Stimulated activated CD8-positive, alpha-beta memory T cell treated with anti-CD3 and anti-CD28 coated beads, Interleukin-15, amount 100 ng/mL, for 24 hours (primary cell): ENCODE measurements at places on chromosomes 4 and X.

- DNase-seq, result no peak
Measured at GRCh38 chrX:400258-400657, 13.6 kb upstream of the PPP2R3B start.

DNA sequence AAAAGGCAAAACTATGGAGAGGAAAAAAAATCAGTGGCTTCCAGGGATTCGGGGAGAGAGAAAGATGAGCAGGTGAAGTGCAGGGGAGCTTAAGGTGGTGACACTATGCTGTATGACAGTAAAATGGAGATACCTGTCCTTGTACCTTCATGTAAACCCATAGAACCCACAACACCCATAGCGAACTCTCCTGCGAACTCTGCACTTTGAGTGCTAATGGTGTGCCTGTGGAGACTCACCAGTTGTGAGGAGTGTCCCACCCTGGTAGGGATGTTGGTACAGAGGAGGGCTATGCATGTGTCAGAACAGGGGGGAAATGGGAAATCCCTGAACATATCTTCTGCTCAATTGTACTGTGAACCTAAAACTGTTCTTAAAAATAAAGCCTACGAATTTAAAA, 42.8 kb downstream of the HMX1 start:
- no peak for DNase-seq

DNA sequence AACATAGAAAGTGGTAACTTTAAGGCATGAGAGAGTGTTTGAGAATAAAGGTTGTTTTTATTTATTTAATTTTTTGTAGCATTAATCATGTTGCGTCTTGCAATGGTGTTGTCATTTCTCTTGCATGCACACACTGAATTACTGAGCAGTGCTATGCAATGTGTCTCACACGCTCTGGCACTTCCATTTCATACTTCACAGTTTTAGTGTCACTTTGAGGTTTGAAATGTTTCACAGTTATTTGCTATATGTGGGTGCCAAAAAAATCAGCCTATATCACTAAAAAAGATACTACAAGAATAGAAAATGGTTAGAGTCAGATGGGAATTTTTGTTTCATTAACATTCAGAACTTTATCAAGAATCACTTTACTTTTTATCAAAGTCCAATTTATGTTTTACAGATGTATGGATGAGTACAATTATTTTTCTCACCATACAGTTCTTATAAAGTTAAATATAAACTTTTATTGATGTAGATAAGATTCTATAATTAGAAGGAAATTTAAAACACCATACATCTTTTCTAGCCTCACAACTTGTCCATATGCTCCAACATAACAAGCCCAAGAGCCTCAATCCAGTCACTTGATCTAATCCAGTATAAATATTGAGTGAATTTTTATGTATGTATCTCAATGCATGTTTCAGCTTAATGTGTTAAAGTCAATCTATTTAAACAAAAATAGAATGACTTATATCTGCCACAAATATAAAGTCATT, 114.0 kb downstream of the IQCM start:
- DNase-seq, result no peak

GRCh38 chrX:13569479-13570260, at the start of gene EGFL6:
Gene EGFL6, plus strand, starts transcription at chrX:13569601. Its CDS starts 261 bp downstream, at chrX:13569862.
- DNase-seq, result no peak

DNA sequence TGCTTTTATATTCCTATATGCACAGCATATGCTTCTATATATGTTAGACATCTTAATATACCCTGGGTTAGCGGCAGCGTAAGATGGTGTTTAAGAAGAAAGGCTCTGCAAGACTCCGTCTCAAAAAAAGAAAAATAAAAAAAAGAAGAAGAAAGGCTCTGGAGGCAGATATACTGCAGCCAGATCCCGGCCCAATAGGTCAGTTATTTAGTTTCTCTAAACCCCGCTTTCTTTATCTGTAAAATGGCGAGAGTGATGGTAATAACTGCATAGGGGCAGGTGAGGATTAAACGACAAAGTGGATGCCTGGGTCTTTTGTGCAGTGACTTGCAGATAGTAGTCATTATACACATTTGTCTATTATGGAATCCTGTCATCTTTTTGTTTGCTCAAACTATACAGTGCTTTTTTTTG, 115.2 kb downstream of the NAA11 start:
- no peak for DNase-seq

GRCh38 chr4:69075061-69075792, 21.0 kb upstream of the UGT2B7 start:
- no peak for DNase-seq

DNA sequence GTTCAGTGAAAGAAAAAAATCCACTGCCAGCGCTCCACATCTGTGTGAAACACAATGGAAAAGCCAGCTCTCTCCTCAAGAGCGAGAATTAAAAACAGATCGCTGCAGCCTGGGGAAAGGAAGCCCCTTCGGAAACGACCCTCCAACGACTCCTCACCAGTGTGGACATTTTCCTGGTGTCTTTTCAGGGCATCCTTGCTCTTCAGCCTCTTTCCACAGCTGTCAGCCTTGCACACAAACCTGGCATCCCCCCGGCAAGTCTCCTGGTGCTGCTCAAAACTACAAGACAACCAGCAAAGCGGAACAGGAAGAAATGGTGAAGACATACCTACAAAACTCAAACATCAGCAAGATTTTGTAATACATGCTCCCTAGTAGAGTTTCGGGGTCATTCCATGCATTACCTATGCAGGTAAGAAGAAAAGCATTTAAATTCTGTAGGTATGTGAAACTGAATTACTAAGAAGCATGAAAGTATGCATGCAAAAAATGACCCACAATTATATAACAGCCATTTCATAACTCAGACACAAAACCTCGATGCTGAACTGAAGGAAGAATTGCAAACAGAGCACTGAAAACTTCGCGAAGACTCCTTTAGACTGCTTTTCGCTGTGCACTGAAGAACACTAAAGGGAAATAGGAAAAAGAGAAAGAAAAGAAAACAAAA, 106.1 kb downstream of the PRDM5 start:
- DNase-seq, result no peak

DNA sequence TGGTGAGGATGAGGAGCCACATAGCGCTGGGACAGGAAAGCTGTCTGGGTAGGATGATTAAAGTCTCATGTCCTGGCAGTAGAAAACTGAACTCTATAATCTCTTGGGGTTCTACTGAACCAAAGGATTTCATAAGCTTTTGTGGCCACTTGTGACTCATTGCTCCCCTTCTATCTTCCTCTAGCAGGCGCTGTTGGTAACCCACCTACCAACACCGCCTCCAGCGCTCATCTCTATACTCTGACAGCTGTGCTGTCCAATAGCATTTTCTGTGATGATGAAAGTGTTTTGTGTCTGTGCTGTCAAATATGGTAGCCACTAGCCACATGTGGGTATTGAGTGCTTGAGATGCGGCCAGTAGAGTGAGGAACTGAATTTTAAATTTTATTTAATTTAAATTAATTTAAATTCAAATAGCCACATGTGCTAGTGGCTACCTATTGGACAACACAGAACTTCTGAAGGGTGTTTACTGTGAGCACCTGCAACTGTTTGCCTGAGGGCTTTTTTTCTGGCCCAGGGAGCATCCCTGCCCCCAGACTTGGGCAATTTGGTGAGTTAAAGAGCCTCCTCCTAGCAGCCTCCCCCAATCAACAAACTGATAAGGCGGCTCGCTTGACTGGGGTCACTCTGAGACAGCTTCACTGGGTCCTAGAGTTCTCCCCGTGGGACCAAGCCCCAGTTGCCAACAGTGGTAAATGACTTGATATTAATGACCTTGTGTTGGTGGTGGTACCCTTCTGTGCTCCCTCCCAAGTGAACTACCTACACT, 169.2 kb upstream of the ATP6AP2 start:
- DNase-seq, result no peak

DNA sequence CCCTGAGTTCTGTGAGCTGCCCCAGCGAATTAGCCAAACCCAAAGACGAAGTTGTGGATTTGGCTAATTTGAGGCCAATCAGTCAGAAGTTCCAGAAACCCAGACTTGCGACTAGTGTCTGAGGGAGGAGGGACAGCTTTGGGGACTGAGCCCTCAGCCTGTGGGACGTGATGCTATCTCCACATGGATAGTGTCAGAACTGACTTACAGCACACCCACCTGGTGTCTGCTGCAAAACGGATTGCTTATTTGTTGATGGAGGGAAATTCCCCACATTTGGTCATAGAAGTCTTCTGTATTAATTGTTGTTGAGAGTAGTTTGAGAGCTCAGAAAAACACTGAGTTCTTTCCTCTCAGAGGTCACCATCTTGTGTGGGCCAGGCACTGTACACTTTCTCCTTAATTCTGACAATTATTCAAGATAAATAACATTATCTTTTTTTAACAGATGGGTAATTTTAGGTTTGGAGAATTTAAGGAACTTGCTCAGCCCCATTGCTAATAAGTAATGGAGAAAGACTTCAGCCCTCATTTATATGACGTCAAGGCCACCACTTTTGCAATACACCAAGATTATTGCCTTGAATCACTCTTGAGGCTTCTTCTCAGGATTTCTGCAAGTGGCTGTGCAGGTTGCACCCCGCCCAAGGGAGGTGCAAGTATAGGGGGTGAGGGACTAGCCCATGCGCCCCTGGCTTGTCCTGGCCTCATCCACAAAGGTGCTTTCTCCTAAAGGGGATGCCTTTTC, 16.7 kb downstream of the CLRN2 start:
- DNase-seq, result no peak

- DNase-seq, result no peak
Measured at GRCh38 chrX:71235482-71235881, 12.5 kb downstream of the GJB1 start.

DNA sequence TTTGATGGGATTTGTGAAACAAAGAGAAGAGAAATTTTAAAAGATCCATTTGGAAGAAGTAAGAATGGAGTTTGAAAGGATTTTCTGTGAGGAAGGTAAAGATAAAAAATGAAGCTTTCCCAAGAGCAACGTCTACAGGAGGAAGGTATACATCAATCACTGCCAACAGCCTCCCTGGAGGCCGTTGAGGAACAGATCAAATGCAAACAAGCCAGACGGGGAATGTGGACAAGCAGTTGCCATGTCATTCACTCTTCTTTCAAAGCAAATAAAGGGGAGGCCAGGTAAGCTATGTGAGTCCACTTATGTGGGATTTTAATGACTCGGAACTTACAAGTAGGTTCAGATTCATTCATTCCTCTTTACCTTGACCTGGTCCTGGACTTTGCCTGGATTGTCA, 1020.5 kb upstream of the AGA start:
- DNase-seq, result no peak

GRCh38 chr4:34643476-34643875, 1600.8 kb downstream of the ARAP2 start:
- DNase-seq, result no peak

GRCh38 chr4:187666034-187666433, 329.5 kb upstream of the ZFP42 start:
- no peak for DNase-seq

- DNase-seq, result no peak
Measured at GRCh38 chr4:130422261-130422660, 1326.3 kb downstream of the C4orf33 start.

- DNase-seq, result no peak
Measured at GRCh38 chrX:112979879-112980278, 139.2 kb upstream of the AMOT start.

DNA sequence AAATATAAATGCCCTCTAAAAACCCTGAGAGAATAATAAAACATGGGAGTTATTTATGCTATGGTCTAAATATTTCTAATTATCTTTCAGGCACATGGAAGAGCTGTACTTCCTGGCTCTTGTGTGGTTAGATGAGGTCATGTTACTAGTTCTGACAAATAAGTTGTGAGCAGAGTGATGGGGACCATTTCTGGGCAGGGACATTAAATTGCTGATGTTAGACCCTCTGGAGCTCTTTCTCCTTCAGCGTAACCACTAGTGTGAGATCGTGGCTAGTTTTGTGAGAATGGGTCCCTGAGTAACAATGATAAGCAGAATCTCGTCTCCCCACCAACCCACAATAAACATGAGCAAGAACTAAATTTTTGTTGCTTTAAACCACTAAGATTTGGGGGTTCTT, 108.0 kb downstream of the MAML3 start:
- DNase-seq, result no peak

GRCh38 chr4:39597695-39598381, 40.8 kb downstream of the SMIM14 start:
- DNase-seq, result no peak

GRCh38 chr4:24179201-24179840, 289.5 kb upstream of the PPARGC1A start:
- DNase-seq, result no peak

DNA sequence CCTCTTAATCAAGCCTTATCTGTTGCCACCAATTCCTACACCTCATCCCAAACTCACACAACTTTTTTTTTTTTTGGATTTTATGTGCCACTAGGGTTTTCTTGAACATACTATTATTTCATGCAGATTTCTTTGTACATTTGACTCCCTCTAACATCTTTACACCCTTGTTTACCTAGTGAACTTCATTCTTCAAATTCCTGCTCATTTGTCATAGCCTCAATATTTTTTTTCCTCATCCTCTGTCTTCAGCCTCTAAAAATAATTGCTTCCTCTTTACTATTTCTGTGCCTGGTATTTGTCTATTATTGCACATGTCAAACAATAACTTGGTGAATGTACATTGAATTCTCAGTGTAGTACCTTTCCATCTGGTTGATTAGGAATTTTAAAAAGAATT, 22.0 kb downstream of the NBDY start:
- DNase-seq, result no peak

DNA sequence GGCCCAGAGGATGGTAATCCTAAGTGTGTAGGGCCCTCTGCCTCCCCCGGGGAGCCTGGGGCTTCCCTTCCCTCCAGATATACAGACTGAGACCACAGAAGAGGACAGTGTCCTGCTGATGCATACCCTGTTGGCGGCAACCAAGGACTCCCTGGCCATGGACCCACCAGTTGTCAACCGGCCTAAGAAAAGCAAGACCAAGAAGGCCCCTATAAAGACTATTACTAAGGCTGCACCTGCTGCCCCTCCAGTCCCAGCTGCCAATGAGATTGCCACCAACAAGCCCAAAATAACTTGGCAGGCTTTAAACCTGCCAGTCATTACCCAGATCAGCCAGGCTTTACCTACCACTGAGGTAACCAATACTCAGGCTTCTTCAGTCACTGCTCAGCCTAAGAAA, 1.9 kb downstream of the TRO start:
- no peak for DNase-seq

DNA sequence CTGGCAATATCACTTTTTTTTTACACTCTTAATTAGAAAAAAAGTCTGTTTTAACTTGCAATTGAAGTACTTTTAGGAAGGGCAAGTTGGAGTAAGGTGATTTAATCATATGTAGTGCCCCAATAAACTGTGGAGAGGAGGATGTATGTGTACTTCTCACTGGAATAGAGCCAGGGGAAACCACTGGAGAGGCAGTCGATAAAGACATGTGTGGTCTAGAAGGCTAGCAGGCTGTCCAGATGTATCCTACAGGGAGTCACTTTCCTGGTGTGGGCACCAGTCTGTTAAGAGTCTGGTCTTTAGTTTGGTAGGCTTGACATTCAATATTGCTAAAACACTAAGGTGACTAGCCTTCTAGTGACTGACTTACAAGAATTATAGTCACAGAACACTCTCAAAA, 9.6 kb upstream of the SGMS2 start:
- no peak for DNase-seq

GRCh38 chr4:103067841-103068547, 8.6 kb downstream of the SLC9B2 start:
- DNase-seq, result no peak

GRCh38 chr4:70556856-70557255, 35.2 kb upstream of the AMBN start:
- no peak for DNase-seq
